ENCODE measurements at places on chromosomes 3 and 15.
A peak's percentile ranks its signal among the peaks of the same experiment; 100 is the strongest.

GRCh38 chr15:23877502-23878412 lies 190.7 kb upstream of the NDN start:
- no peak for DNase-seq

- DNase-seq: no peak
These were observed 715.1 kb upstream of the NR2F2 start for GRCh38 chr15:95615436-95615835.

- DNase-seq: no peak
These were observed 100.2 kb downstream of the GHSR start for GRCh38 chr3:172347895-172348679.

GRCh38 chr3:194935061-194935460 lies 249.4 kb downstream of the FAM43A start:
- DNase-seq: no peak

DNA sequence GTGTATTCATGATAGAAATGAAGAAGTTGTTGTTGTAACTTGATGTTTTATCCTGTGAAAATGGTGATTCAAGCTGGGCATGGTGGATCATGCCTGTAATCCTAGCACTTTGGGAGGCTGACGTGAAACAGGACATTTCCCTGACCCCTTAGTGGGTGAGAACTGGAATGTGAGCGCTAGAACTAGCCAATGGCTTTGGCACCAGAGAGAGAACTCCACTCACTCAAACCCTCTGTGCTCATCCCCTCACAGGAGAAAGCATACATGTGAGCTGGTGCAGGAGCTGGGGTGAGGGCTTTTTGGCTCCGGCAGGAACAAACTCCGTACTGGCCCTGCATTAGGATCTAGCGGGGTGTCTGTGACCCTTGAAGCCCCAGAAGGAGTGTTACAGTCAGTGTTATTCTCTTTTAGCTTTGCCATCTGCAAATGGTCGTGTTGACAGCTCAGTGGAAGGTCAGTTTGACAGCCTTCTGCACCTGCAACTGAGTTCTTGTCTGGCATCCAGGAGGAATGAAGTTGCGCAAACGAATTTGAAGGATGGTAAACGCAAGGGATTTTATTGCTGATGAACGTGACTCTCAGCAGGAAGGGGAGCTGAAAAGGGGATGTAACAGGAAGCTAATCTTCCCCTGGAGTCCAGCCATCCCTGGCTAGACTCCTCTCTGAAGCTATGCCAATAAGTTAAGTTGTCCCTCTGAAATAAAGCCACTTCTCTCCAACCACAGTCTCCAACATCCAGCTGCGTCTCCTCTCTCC lies 1016.6 kb upstream of the CADM2 start:
- DNase-seq: no peak

- DNase-seq: peak; percentile 25
These were observed 59.7 kb upstream of the KBTBD8 start for GRCh38 chr3:66938338-66938963.

DNA sequence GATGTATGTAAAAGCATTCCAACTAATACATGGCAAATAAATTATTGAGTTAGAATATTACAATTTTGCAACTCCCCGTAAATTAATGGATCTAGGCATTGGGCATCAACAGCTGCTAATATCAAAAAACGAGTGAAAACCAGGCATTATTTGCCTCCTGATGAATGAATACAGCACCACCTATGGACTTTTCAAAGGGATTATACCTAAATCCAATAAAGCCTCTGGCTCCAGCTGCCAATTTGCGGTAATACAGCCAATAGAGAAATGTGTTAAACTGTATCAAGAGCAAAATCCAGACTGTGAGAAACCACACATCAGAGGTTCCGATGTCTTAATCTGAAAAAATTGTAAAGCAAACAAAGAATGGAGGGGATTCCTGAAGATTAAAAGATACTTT lies 16.3 kb upstream of the A4GNT start:
- no peak for DNase-seq

GRCh38 chr15:36996538-36997181 lies 103.7 kb downstream of the MEIS2 start:
- no peak for DNase-seq

- no peak for DNase-seq
These were observed 11.5 kb upstream of the NEK10 start for GRCh38 chr3:27380433-27381357.

- no peak for DNase-seq
These were observed 128.7 kb downstream of the PGPEP1L start for GRCh38 chr15:98878862-98879261.

DNA sequence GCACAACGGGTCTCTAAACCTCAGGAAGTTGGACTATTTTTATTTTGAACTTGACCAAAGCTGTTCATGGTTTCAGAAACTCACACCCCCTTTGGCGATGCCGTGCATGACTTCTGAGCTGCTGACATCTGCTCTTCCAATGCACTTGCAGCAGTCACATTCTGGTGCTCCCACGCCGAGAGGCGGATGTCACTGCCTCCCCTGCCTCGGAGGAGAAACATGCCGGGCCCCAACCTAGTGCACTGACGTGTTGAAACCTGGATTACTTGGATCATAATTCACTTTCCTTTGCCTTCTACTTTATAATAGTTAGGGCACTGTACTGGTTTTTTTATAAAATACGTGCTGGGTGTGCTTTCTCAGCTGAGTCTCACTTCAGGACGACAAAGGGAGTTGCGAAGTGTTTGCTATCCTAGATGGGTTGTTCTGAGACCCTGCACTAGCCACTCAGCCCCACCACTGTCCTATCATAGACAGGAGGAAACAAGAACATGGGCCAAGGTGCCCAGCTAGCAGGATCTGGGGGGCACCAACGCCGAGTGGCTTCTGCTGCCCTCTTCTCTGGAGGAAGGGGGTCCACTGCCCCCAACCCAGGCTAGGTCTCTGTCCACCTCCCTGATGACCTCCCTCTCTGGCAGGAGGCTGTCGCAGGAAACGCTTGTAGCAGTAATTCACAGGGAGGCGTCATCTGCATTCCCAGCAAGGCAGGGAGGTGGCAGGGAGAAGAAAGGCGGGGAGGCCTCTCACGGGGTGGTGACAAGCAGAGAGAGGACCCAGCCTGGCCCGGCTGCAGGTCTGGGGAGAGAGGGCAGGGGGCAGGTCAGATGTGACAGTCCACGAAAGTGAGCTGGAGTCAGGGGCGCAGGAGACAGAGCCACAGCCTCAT lies 158.8 kb upstream of the IQSEC1 start:
- no peak for DNase-seq

GRCh38 chr3:64160000-64160695 lies 65.1 kb downstream of the PRICKLE2 start:
- DNase-seq: no peak

DNA sequence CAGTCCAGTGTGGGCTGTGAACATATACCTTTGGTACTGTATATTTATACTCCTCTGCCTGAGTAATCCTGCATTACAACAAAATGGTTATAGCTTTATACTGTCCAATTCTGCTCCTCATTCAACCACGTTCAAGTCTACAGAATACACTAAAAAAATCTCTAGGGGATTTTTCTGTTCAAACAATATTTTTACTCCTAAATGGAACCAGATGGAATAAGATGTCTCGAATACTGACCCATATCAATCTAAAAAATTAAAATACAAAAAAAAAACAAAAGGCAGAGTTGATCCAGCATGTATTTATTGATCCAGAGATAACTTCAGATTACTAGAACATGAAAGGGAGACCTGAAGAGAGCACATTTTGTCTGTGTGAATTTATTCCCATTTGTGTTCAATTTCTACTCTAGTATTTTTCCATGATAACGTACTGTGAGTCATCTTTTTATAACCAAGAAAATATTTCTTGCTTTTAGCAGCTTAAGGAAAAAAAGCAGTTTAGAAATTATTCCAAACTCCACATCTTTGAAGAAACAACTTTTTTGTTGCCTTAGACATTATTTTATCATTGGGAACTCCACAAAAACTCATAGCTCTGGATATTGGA lies 910.7 kb downstream of the TBL1XR1 start:
- DNase-seq: no peak

GRCh38 chr15:33142708-33143107 lies 51.8 kb downstream of the FMN1 start:
- DNase-seq: no peak

DNA sequence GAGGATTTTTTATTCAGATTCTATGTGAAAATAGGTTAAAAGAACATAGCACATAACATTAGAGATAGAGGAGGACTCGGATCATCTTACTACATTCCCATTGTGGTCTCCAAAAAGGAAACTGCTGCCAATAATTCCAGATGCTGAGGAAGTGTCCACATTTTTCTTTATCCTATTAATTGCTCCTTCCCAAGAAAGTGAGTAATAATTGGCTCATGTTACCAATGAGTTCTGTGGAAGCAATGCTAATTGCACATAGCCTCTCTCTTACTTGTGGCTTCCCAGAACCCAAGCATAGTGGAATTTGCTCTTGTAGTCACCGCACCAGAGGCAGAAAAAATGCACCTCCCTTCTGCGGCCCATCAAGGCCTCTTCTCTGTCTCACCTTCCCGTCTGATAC lies 208.4 kb downstream of the PLOD2 start:
- DNase-seq: no peak

- DNase-seq: no peak
These were observed 124.4 kb upstream of the CGNL1 start for GRCh38 chr15:57251941-57252340.

DNA sequence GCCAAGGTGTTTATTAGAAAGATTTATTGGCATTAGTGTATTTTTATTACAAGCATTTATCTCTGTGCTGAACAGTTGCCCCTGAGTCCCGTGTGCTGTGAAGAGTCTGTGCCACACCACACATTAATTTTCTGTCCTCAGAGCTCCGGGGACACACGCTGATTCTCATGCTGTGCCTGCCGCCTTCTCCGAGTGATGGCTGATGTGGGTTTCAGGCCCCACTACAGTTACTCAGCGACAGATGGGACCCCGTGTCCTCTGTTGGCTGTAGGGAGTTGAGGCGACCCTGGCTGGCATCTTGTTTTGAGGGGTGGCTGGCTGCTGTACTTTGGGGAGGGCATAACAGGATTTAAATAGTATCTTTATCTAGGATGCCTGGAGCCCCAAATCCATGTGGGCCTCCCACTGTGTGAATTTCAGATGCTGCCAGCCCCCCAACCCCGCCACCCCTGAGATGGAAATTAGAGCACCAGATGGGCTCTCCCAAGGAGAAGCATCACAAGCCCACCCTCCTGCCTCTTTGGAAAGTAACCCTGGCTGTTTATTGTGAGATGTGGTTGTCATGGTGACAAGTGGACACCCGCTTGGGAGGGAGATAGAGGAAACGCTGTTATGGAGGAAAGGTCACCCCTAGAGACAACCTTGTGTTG lies 185.6 kb downstream of the APBA2 start:
- DNase-seq: no peak

GRCh38 chr15:64542091-64542490 lies 81.7 kb downstream of the ZNF609 start:
- no peak for DNase-seq

GRCh38 chr15:64762546-64762945 lies 12.8 kb downstream of the RBPMS2 start:
- DNase-seq: no peak

DNA sequence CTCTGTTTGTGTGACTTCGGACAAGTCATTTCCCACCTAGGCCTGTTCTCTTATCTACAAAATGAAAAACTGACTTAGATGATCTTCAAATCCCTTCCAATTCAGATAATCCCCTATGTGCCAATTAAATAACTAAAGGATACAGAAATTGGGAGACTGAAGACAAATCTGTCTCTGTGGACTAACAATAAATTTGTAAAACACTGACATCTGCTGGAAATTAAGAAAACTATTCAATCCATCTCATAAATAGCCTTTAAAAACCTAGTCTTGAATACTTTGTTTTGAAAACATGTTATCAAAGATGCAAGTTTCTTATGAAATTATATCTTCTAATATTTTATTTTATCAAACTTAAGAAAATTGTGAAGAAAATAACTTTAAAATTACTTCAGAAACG lies 38.3 kb downstream of the MTHFS start:
- no peak for DNase-seq

GRCh38 chr15:73907035-73907408 lies 19.2 kb upstream of the LOXL1 start:
- no peak for DNase-seq

- DNase-seq: no peak
These were observed 5.2 kb downstream of the SOX2 start for GRCh38 chr3:181716966-181717365.

- no peak for DNase-seq
These were observed 65.1 kb downstream of the LDHAL6B start for GRCh38 chr15:59271595-59272201.

DNA sequence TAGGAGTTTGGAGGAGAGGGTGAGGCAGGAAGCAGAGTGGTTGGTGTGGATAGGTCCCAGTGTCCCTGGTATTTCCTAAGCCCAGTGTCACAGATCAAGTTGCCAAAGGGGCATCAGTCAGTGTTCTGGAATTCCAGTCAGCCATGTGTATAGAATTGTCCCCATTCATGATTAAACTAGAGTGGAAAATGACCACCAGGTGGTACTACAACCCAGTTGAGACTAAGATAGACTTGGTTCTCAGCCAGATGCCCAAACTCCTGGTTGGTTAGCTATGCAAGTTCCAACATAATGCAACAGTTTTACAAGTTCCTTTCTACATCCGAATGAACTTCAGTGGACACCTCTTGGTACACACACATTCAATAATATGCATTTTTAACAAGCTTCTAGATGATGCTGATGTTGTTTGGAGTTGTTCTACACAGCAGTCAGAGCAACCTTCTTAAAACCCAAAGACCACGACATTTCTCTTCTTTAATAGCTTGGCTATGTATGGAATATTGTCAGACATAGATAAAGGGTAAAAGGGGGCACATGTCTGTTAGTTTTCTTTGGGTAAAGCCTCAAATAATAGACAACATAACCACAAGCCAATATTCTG lies 8.4 kb upstream of the ATR start:
- no peak for DNase-seq

DNA sequence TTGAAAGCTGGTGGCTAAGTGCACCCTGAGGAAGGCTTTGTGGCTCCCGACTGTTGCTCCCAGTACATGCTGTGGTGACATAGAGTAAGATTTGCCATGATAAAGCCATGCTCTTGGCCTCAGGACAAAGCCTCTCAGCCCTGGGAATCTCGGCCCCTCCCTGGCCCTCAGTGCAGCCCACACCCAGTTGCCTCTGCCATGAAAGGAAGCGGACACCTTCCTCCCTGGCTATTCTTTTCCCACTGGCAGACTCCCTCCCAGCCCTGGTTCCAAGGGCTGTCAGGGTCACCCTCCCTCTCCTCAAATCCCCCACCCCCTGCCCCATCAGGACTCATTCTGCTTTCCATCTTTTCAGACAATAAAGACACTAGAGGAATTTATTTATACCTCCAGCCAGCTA lies 119.8 kb upstream of the NEO1 start:
- no peak for DNase-seq

- DNase-seq: no peak
These were observed 11.2 kb upstream of the NTRK3 start for GRCh38 chr15:88267720-88268119.

DNA sequence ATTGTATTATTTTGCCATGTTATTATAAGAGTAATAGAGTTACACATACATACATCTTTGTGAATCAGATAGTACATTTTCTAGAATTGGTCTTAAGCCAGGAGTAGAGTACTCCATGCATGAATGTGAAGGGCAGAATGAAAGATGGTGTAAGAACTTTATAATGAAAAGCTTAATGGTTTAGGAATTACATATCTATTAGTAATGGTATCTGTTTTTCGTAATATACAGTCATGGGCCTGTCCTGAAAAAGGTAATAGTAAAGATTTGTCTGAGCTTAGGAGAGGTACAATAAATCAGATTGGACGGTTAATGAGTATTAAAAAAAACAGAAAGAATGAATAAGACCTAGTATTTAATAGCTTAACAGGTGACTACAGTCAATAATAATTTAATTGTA lies 118.2 kb upstream of the PRTG start:
- no peak for DNase-seq

- DNase-seq: no peak
These were observed 792.1 kb upstream of the LMCD1 start for GRCh38 chr3:7709376-7710082.

GRCh38 chr3:14806641-14807263 lies 12.0 kb upstream of the FGD5 start:
- DNase-seq: no peak

Measured in activated naive CD4-positive, alpha-beta T cell treated with anti-CD3 and anti-CD28 coated beads, Interleukin-2, amount 50 U/mL, for 72 hours (primary cell).